ENCODE measurements at places on chromosomes 3 and 15.

DNA sequence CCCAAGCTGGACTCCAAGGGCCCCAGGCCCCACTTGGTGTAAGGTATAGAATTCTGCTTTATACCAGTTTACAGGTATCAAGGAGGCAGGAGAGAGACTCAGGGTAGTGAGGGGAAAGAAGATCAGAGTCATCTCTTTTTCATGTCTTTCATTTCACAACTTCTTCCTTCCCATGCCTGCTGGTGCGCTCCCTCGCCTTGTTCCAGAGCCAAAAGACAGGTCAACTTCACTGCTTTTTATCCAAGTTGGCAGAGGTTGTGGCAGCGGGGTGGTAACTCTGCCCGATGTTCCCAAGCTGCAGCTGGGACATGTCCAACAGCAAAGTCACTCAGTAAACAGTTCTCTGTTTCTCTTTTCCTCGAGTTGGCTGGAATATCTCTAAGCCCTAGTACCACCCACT is 86.3 kb upstream of the TCF12 start:
- DNase-seq, result no peak

GRCh38 chr3:31250116-31250777 is 282.5 kb upstream of the STT3B start:
- no peak for DNase-seq

DNA sequence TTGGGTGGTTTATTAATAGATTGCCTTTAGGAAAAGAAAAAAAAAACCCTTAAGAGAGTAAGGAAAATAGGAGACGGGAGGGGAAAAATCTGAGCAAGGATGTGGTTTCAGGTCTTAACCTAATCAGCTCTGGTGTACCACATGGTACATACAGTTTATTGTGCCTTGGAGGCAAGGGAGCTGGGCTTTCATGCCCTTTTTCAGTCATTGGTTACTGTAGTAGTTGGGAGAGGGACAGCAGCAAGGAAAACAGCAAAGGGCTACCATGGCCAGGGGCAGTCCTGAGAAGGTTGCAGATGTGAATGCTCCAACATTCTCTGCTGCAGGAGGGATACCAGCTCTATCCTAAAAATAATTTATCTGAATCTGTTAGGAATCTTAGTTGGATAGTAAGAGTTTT is 5.9 kb downstream of the CMC1 start:
- no peak for DNase-seq

DNA sequence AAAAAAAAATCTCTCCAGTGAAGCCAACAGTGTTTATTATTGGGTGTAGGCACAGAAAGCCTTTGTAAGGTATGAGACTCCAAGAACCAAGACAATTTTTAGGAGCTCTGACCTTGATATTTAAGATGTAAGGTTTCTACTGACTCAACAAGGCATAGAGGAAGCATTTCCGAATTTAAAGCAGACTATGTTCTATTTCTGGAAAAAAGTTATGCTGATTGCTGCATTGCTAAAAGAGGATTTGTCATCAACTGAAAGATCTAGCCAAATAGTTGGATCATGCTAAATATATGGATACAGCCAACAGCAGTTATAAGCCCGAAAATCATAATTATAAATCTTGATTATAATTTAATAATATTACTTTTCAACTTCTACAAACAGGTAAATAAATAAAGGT is 53.3 kb upstream of the MELTF start:
- no peak for DNase-seq

DNA sequence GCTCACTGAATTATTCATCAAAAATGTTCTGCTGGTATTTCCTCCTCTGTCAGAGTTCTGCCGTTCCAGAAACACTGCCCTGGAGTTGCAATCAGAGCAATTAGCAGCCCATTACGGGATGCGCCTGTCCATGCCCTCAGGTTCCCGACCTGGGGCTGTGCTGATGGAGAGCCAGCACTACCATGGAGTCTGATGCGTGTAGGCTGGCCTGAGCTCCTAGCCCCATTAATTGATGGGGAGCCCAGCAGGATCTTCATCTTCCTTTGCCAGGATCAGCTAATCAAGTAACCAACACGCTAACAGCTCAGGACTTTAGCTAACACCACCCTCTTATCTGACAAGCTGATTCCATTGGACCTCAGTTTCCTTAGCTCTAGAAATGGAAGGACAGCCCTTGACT is 164.2 kb downstream of the ABHD5 start:
- no peak for DNase-seq

- no peak for DNase-seq
Measured at GRCh38 chr3:111923806-111924205, 55.0 kb upstream of the ABHD10 start.

DNA sequence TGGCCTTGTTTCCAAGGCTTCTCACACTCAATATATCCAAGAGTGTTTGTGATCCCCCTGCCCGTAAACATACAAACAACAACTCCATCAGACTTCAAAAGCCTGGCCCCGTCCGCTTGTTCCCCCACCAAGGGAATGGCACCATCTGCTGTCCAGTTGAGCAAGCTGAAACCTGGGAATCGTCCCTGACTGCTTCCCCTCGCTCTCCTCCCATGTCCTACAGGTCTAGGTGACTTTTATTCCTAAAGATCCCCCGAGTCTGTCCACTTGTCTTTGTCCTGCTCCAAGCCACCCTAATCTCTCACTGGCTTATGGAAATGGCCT is 27.9 kb upstream of the FAM174B start:
- DNase-seq, result no peak

DNA sequence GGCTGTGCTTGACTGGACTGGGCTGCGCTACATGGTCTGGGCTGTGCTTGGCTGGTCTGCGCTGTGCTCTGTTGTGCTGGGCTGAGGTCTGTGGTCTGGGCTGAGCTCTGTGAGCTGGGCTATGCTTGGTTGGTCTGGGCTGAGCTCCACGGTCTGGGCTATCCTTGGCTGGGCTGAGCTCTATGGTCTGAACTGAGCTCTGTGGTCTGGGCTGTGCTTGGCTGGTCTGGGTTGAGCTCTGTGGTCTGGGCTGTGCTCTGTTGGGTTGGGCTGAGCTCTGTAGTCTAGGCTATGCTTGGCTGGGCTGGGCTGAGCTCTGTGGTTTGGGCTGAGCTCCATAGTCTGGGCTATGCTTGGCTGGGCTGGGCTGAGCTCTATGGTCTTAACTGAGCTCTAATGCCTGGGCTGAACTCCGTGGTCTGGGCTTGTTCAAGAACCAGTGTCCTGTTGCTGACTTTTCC is 92.0 kb downstream of the PLXNA1 start:
- DNase-seq, result no peak

DNA sequence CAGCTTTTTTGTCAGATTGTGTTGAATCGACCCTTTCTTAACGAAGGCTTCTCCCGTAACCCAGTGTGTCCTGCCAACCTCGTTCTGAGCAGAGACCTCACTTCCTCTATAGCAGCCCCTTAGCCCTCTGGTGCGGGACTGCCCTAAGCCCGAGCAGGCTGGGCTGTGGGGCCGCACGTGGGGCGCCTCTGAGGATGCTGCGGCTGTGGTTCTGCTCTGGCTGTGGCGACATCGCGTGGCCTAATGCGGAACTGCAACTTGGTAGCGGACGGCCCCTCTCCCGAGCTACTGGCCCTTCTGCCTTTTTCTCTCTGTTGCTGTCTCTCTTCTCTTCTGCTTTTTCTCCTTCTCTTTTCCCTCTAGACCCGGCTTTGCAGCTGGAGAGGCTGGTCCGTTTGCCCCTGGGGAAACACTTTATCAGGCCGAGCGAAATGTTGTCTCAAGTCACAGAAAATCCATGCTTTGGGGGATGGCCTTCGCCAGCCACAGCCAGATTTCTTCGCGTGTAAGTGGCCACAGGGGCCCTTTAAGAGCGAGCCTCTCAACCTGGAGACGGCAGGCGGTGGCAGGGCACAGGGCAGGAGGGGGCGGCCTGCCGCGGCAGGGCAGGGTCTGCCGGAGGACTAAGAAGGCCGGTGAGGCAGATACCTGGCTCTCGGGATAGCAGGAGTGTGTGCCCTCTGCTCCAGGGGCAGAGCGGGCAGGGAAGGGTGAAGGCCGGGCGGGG is 19.4 kb upstream of the KIF23 start:
- DNase-seq, result peak; percentile 36

GRCh38 chr15:75790631-75791336 is 52.5 kb upstream of the UBE2Q2 start:
- DNase-seq, result no peak
